ENCODE measurements at places on chromosomes 13 and 19. TPM values are rescaled to one million over a fixed set of nuclear protein-coding genes. Genes with fewer than 3 reads are reported as not detected.

- DNase-seq, result no peak
Observed at GRCh38 chr19:55044771-55045716, 7.0 kb upstream of the GP6 start.

DNA sequence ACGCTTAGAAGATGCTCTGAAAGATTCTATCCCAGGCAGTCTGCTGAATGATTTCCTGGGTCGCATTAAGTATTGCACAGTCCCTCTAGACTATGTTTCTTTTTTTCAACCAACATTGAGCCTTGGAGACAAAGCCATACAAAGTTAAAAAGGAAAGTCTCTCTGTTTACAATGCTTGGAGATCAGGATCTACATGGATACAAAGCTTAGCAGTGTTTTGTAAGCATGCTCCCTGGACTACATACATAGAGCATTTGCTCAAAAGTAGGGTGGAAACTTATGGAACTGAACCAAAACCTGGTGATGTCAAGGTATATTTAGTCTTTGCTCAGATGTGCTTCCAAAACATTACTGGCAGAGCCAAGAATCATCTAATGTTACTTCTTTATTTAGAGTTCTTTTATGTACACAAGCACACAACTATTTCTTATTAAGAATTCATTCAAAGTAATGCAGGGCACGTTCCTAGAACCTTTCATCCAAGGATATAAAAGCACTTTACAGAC is 241.2 kb downstream of the ABCC4 start:
- no peak for DNase-seq

DNA sequence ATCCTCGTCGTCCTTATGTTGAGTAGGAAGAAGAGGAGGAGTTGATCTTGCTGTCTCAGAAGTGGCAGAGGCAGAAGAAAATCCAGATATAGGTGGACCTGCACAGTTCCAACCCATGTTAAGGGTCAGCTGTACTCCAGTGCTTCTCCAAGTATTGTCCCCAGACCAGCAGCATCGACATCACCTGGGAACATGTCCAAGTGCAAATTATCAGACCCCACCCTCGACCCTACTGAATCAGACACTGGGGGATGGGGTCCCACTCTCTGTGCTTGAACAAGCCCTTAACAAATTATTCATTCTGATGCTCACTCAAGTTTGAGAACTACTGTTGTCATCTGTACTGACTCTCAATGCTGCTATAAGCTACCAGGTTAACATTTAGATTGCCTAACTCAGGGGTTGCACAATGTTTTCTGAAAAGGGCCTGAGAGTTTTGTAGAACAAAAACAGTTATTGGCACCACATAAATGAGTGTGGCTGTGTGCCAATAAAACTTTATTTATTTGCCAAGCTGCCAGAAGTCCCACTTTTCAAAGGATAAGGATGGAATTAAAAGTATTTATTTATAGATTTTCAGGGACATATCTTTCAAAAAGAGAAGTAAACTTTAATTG is 226.7 kb upstream of the IPO5 start:
- DNase-seq, result no peak

DNA sequence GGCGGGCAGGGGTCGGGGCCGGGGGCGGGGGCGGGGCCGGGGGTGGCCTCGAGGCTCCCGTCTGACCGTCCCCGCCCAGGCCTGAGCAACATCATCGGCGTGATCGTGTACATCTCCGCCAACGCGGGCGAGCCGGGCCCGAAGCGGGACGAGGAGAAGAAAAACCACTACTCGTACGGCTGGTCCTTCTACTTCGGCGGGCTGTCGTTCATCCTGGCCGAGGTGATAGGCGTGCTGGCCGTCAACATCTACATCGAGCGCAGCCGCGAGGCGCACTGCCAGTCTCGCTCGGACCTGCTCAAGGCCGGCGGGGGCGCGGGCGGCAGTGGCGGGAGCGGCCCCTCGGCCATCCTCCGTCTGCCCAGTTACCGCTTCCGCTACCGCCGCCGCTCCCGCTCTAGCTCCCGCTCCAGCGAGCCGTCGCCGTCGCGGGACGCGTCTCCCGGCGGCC is 9.4 kb upstream of the CACNG6 start:
- no peak for DNase-seq

DNA sequence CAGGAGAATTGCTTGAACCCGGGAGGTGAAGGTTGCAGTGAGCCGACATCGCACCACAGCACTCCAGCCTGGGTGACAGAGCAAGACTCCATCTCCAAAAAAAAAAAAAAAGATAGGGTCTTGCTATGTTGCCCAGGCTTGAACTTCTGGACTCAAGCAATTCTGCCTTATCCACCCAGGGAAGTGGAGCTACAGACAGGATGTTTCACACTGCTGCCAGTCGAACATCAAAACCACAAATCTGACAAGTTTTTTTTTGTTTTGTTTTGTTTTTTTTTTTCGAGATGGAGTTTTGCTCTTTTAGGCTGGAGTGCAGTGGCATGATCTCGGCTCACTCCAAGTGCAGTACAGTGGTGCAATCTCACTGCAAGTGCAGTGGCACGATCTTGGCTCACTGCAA is 10.8 kb downstream of the XPO4 start:
- no peak for DNase-seq

DNA sequence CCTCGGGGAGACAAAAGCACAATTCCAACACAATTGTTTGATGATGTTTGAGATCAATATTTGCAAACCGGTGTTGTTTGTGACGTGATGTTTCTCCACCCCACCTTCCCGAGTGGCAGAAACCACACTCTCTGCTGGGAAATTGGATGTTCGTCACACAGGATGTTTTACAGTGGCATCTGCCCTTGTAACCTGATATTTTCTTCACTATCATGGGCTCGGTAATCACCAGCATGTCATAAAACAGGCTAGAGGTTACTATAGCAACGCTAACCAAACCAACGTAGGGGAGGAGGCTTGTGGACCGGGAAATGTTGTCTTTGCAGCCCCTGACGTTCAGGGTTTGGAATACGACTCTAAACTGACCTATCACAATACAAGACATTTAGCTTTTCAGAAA is 454.5 kb downstream of the IRS2 start:
- DNase-seq, result no peak

- DNase-seq, result no peak
Observed at GRCh38 chr13:59842507-59842906, 321.2 kb downstream of the DIAPH3 start.

DNA sequence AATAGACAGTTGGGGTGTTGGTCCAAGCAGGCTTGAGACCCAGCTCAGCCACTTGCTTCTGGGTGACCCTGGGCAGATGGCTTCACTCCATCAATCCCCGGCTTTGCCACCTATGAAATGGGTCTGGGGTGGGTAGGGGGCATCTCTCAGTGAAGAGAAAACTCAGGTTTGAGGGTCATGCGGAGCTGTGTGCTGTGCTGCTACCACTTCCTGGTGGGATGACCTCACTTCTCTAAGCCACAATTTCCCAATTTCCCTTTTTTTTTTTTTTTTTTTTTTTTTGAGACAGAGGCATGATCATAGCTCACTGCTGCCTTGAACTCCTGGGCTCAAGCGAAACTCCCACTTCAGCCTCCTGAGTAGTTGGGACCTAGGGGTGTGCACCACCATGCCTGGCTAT is 4.6 kb upstream of the PLAUR start:
- DNase-seq, result no peak

DNA sequence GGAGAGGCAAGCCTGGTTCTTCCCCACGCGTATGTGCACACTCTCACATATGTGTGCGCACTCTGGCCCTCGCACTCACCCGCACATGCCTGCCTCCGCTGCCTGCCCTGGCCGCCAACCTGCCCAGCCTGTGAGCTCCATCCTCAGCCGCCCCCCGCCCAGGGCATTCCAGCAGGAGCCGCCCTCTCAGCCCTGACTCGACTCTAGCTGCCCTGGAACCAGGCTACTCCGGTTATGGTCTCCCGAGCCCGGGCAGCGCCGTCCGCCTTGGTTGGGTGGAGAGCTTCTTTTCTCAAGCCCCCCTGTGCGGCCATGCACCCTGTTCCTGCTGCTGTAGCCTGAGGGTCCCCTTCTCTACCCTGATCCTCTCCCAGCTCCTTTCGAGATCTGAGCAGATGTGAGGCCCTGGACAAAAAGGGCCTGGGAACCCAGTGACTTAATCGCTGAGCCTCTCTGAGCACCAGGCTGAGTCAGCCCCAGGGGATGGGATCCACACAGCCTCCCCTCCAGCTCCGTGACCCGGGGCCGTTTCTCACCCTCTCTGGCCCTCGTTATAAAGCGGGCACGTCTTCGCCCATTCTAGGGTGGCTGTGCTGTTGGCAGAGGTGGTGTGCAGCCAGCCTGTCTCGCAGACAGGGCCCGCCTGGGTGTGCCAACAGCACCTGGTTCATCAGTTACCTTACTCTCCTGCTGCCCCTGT is 191.5 kb downstream of the TEX29 start:
- DNase-seq, result no peak

- DNase-seq, result no peak
Observed at GRCh38 chr19:38285567-38285966, 18.5 kb upstream of the C19orf33 start.

- DNase-seq, result no peak
Observed at GRCh38 chr13:44283600-44283999, 90.0 kb upstream of the SERP2 start.

GRCh38 chr13:42114912-42115311 is 66.5 kb downstream of the DGKH start:
- DNase-seq, result no peak

DNA sequence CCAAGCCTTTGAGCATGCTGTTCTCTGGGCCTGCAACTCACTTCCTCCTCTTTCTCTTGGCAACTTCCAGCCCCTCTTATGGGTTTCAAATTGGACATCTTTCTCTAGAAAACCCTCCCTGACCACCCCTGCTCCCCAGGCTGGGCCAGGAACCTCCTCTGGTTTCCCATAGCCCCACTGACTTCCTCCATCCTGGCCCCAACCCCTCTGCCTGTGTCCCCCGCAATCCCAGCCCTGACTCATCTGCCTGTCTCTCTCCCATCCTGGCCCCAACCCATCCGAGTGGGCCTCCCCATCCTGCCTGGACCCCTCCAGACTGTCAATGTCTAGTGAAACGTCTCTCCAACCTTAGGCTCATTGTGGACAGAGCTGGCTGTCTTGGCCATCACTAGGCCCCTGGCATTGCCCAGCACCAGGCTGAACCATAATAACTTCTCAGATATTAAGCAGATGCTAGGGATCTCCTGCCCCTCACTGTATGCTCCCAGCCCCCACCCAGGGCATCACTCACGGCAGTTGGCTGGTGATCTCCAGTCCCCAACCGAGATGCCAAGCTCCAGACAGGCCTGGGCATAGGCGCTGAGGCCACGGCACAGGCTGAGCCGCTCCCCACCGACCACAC is 16.8 kb downstream of the FCGBP start:
- no peak for DNase-seq

- DNase-seq, result no peak
Observed at GRCh38 chr13:108033800-108034707, 181.3 kb downstream of the LIG4 start.

DNA sequence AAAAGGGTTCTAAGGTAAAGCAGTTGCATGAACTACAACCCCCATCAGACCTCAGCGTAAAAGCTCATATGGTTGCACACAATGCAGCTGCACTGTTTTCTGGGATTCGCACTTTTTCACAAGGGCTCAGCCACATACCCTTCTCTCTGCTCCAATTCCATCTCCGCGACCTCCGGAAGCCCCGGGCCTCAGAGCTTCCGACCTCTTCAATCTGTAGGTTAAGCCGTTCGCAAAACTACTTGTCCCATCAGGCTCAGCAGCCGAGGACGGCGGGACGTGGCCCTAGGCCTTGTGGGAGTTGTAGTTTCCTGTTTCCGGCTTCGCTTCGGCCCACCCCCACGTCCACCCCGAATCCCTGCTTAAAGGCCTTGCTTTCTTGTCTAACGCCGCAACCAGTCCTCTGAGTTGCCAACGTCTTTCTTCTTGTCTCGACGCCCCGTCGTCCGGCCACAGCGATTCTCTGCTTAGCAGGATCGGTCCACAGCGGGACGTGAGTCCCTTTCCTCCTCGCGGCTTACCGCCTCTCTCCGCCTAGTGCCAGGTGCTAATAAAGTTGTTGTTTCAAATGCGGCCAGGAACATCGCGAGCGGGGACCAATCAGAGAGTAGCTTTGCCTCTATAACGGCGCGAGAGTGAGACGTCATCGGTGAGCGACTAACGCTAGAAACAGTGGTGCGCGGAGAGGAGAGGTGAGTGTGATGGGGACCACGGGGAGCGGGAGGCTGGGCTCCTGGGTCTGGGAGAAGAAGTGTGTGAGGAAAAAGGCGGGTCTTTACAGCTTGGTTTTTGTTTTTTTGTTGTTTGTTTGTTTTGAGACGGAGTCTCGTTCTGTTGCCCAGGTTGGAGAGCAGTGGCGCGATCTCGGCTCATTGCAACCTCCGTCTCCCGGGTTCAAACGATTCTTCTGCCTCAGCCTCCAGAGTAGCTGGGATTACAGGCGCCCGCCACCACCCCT is at the start of the genes PRPF31 and TFPT:
Gene PRPF31 (plus strand): TSS at position 646 of the 955 bp plus-strand sequence. CDS start 2,525 bp downstream, outside the sequence.
Gene TFPT (minus strand): TSS at position 549 of the 955 bp plus-strand sequence. CDS start 388 bp downstream, at position 161.
- peak; percentile 94 for DNase-seq

DNA sequence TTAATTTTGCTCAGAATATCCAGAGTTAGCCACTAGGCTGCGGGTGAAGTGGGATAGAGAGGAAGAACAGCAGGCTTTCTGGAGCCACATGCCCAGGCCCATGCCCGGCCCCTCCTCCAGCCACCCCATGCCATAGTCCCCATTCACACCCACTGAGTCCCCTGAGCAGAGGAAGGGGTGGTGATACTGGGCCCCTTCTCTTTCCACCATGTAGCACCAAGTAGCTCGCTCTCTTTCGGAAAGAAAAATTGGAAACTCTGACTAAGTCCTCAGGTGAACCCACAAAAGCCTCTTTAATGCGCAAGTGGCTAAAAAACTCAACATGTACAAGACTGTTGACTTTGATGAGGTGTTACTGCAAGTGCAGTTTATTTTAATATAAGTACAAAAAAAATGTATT is 76.7 kb upstream of the GPR183 start:
- DNase-seq, result no peak

DNA sequence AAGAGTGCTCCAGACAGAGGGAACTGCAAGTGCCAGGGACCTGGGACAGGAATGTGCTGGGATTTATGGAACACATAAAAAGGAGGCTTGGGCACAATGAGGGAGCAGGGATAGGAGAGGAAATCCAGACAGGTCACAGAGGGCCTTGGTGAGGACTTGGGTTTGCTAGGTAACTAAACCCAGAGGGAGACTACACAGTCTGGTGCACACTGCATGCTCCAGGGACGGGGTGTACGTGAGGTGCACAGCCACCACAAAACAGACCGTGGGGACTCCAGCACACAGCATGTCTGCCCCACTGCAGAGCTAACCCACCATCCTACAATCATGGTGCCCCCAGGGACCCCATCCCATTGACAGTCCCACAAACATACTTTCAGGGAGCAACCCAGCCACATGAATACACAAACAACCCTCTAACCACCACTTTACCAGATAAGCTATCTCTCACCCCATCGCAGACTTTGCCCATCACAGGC is 5.5 kb upstream of the ZFP36 start:
- no peak for DNase-seq

- DNase-seq, result no peak
Observed at GRCh38 chr13:97353927-97354675, 79.9 kb upstream of the RAP2A start.

GRCh38 chr13:25874064-25874737 is 177.6 kb downstream of the SHISA2 start:
- no peak for DNase-seq

Gene ELAVL3
- 633 TPM for total RNA-seq

Gene FXYD3
- not detected for total RNA-seq

Gene LILRA1
- not detected for total RNA-seq

Gene IGFL1
- total RNA-seq, result not detected

Gene ZNF723
- not detected for total RNA-seq

Gene CCL25
- total RNA-seq, result not detected

Gene ZNF681
- 8.1 TPM for total RNA-seq

Gene POU4F1
- total RNA-seq, result 125 TPM

Gene KIR2DL4
- not detected for total RNA-seq

Gene LRP3
- total RNA-seq, result 46.9 TPM

Gene ZNF571
- total RNA-seq, result 6.1 TPM

Gene INSR
- 23.9 TPM for total RNA-seq

Gene C19orf81
- total RNA-seq, result 10.4 TPM
